ENCODE measurements at places on chromosomes 2 and 18. TPM values are rescaled to one million over a fixed set of nuclear protein-coding genes. Genes with fewer than 3 reads are reported as not detected.

Gene SAG
- not detected for total RNA-seq

Gene TLX2
- total RNA-seq = not detected

Gene SKOR2
- not detected for total RNA-seq

Gene DNAJC5G
- not detected for total RNA-seq

DNA sequence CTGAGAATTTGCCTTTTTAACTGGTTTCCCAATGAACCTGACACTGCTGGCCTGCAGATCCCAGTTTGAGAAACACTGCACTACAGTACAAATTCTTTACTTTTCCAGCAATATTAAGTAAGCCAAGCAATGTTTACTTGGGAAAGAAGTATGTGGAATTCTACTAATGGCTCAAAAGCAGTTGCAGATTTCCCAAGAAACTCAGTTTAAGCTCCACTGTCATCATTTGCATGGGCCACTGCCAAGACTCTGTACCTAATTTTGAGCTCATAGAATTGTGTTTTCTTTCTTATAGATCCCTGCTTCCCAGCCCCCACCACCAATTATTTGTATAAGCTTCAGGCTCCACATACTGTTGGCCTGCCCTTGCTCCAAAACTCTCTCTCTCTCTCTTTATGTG lies 676.1 kb downstream of the RNF144A start:
- no peaks in the 10 kb centered on the region for H3K27me3 ChIP-seq
- DNase-seq = no peak
- H3K4me1 ChIP-seq = no peaks in the 10 kb centered on the region

Measured in spleen (tissue), 13 donors.